ENCODE measurements at places on chromosomes 7 and 10.

DNA sequence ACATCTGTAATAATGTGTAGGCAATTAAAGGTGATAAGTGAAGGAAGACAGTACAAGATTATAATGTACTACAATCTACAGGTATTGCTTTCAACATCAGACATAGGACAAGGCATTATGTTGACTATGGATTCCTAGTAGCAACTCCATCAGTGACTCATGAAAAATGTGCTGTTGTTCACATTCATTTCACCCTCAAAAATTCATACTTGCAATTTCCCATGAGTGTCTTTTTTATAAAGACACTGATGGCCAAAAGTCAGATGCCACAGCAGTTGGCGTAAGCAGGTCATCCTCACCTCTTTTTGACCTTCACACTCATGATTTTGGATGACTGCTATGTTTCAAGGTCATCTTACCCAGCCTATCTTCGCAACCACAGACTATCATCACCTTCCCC lies 100.0 kb upstream of the AMPH start:
- DNase-seq = no peak

GRCh38 chr10:132326344-132326889 lies 5.6 kb upstream of the LRRC27 start:
- DNase-seq = no peak

- DNase-seq = no peak
Measured at GRCh38 chr7:76122516-76123239, 74.8 kb downstream of the MDH2 start.

GRCh38 chr10:76388321-76389023 lies 957.0 kb downstream of the LRMDA start:
- DNase-seq = no peak

- peak; percentile 47 for DNase-seq
Measured at GRCh38 chr7:101362334-101363195, at the start of gene COL26A1. Gene COL26A1 (plus strand): TSS chr7:101362875. CDS start chr7:101363033, 158 bp downstream.

DNA sequence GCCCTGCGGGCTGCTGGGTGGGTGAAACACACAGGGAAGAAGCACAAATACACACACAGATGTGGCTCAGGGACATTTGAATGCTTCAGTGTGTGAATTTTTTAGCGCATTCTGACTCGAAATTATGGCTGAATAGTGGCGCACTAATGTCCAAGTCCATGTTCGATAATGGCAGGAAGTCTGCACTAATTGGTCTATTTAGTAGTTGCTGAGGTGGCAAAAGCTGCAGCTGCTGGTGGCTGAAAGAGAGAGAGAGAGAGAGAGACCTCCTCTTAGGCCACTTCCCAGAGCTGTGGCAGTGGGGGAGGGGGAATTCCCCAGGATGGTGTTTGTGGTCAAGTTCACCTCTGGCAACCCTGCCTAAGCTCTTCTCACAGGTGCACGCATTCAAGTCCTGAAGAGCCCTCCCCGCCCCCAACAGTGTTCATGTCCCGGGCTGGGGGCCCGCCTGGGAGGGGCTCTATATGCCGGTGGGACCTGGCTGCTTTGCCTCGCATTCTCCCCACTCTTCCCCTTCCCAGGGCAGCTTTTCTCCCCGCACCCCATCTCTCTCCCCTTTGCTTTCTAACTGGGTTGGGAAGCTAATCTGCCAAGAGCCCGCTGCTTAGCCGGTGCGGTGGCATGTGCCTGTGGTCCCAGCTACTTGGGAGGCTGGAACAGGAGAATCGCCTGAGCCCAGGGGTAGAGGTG lies 6.0 kb upstream of the MNX1 start:
- DNase-seq = no peak

DNA sequence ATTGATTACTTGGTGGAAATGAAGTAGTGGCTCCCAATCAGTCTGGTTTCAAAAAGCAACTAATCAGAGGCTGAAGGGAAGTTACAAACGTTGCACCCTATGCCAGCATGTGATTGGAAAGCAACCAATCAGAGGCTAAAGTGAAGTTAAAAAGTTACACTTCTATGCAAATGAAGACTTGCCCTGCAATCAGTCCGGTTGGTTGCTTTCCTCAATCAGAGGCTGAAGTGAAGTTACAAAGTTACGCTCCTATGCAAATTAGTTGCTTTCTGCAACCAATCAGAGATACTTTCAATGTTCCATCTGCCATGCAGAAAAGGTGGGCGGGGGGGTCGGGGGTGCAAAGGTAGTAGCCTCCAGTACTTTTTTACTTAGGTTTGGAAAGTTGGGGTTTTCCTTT lies 1077.1 kb downstream of the TYW1 start:
- no peak for DNase-seq
